ENCODE measurements at places on chromosomes 3 and 15. TPM values are rescaled to one million over a fixed set of nuclear protein-coding genes. Genes with fewer than 3 reads are reported as not detected.

The CX3CR1 gene
- total RNA-seq: 3.1 TPM

The NANOGP8 gene
- total RNA-seq: not detected

The MRAS gene
- total RNA-seq: 28.7 TPM

The FSIP1 gene
- 3.7 TPM for total RNA-seq

The CAMK1 gene
- 23.0 TPM for total RNA-seq

The CGNL1 gene
- total RNA-seq: 11.5 TPM

The SLC6A1 gene
- total RNA-seq: 2.6 TPM

The CDV3 gene
- total RNA-seq: 121 TPM

The CNOT10 gene
- total RNA-seq: 30.3 TPM

The FOXL2NB gene
- not detected for total RNA-seq

The ACTC1 gene
- 1,126 TPM for total RNA-seq

The PLSCR2 gene
- not detected for total RNA-seq

The SV2B gene
- total RNA-seq: 1.6 TPM

The PDZRN3 gene
- 50.6 TPM for total RNA-seq

The TJP1 gene
- total RNA-seq: 53.2 TPM

The REC114 gene
- total RNA-seq: not detected

The MAP1A gene
- total RNA-seq: 19.3 TPM

The SLC2A2 gene
- not detected for total RNA-seq

The SLC35G2 gene
- total RNA-seq: 2.1 TPM

The CCR3 gene
- not detected for total RNA-seq

The TRIM69 gene
- 16.7 TPM for total RNA-seq

The AP3B2 gene
- not detected for total RNA-seq

The TIMP4 gene
- 4.7 TPM for total RNA-seq

The RBP2 gene
- not detected for total RNA-seq

The ATP2C1 gene
- 106 TPM for total RNA-seq

The UBA7 gene
- 29.7 TPM for total RNA-seq

The SKOR1 gene
- total RNA-seq: under 0.01 TPM

The NDN gene
- total RNA-seq: 190 TPM

The NT5DC2 gene
- total RNA-seq: 20.9 TPM

The ZBTB47 gene
- total RNA-seq: 21.4 TPM

The MEIS2 gene
- total RNA-seq: 4.2 TPM

The SNTN gene
- not detected for total RNA-seq

The FOXB1 gene
- not detected for total RNA-seq

The GOLGA8G gene
- not detected for total RNA-seq

The TMC3 gene
- not detected for total RNA-seq

The CSPG5 gene
- 1.0 TPM for total RNA-seq

The PAK2 gene
- total RNA-seq: 24.5 TPM

The WDR5B gene
- 4.7 TPM for total RNA-seq

The KCNMB3 gene
- total RNA-seq: 2.6 TPM

The ZNF717 gene
- total RNA-seq: 16.7 TPM

The RPL15 gene
- 3,028 TPM for total RNA-seq

The SLC51A gene
- 2.1 TPM for total RNA-seq

The QTRT2 gene
- 18.3 TPM for total RNA-seq

The SMAD6 gene
- 8.9 TPM for total RNA-seq

The ERC2 gene
- total RNA-seq: 1.0 TPM

The ATP8B4 gene
- total RNA-seq: 15.1 TPM

The C2CD4A gene
- total RNA-seq: not detected

The TGM5 gene
- total RNA-seq: not detected

The CELF6 gene
- 1.0 TPM for total RNA-seq

The GMNC gene
- under 0.01 TPM for total RNA-seq

The TNIK gene
- 31.3 TPM for total RNA-seq

The NRROS gene
- 1.6 TPM for total RNA-seq

The C15orf40 gene
- 18.3 TPM for total RNA-seq

The GHSR gene
- not detected for total RNA-seq

The GOLGA6L10 gene
- 0.52 TPM for total RNA-seq

The PLSCR5 gene
- not detected for total RNA-seq

The CPA3 gene
- 5.2 TPM for total RNA-seq

The JAGN1 gene
- total RNA-seq: 35.0 TPM

The CYP1A2 gene
- not detected for total RNA-seq
